ENCODE measurements at places on chromosomes 2 and 18.

GRCh38 chr2:230634146-230634545 is 78.5 kb upstream of the CAB39 start:
- no peak for DNase-seq

- DNase-seq, result no peak
Observed at GRCh38 chr2:7420530-7420929, 503.3 kb downstream of the RNF144A start.

DNA sequence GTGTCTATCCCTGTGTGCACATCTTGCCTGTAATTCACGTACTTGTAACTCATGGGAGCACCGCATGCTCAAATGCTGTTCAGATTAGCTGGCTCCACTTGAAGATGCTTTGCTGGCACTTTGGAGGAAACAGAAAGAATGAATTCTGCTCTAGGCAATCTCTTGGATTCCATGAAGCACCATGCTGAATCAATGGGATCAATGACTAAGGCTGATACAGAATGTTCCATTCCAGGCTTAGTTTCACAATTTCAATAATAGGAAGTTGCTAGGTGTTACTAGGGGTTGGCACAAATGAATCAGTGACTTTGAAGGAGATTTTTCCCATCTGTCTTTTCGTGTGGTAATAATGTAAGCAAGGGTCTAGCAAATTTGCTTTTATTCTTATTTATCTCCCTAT is 328.8 kb downstream of the OSR1 start:
- no peak for DNase-seq

DNA sequence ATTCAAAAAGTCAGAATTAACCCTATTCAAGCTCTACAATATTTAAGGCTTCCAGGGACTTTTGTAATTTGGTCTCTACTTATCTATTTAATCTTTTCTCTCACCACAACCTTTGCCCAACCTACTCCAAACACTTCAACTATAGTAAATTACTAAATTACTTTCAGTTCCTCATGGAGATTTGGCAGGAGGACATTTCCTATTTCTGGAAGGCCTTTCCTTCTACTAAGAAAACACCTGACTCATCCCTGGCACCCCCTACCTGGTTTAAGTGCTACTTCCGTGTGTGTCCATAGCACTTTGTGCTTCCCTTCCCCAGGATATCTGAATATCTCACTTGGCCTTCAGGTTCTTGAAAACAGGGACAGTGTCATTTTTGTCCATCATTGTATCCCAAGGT is 96.3 kb downstream of the UPP2 start:
- DNase-seq, result no peak

DNA sequence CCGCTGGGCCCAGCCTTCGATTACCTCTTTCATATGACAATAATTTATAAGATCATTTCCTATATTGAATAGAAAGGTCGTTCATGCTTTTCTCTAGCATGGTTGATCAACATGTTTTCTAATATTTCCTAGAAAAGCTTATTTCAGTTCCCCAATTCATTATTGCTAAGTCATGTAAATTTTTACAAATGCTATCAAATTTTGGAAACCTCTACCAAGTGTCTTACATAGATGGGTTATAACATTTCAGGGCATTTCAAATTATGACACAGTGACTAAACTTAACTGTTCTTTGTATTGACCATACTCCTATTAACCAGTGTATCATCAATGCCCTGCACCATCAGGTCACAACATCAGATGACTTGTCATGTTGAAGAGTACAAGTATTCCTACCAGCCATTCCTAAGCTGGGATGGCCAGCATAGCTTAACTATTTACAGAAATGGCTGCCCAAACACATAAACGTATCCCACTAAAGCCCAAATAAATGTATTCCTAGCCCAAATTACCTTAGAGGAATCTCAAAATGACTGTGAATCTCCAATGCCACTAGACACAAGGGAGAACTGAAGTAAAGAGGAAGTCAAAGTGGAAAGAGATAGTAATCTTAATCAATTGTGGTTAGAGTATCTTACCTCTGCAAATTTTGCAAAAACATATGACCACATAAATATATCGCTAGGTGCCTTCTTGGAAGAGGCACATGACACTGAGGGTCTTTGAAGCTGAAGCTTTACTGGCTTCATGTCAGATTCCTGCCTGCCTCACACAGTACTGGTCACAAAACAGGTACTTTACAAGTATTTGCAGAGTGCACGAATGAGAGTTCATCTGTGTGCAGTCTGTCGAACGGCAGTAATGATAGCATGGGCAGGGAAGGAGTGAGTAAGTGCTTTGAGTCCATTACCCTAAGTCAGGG is 87.3 kb upstream of the TLK1 start:
- no peak for DNase-seq
